ENCODE measurements at places on chromosomes 1 and 21. TPM values are rescaled to one million over a fixed set of nuclear protein-coding genes. Genes with fewer than 3 reads are reported as not detected.

Gene GCLM
- polyA plus RNA-seq = 36.1 TPM

Gene RBP7
- not detected for polyA plus RNA-seq

Gene KRTAP13-4
- polyA plus RNA-seq = not detected

Gene RASAL2
- not detected for polyA plus RNA-seq

Gene VWA5B1
- not detected for polyA plus RNA-seq

DNA sequence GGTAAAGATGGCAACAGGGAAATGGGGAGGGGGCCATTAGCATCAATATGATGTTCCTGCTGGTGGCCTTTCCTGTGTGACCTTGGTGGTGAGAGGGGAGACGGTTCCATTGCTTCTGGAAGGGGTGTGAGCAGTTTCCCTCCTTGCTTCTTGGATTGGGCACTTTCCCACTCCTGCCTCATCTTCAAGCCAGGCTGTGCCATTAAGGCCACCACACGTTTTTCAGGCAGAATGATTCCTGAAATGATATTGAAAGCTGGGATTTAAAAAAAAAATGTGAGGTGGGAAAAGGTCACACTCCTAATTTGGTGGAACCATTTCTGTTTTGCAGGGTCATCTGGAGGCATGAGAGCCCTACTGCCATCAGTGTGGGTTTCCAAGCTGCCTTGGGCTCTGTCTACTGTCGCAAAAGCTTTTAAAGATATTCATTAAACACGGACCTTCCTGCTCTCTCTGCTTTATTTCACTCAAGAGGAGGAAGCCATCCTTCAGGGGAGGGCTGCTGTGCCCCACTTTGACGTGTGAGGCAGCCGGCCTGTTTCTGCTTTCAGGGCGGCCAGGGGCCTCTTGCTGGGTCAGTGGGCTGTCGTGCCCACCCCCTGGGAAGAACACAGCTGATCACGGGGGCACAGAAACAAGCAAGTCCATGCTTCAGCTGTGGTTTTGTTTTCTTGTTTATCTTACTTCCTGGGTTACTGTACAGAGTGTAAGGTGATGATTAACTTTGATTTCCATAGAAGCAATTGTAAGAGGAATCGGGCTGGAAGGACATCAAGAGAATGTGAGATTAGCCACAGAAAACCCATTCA is 8.0 kb downstream of the RIIAD1 start:
- no peak for DNase-seq

GRCh38 chr21:16455978-16456377 is 726.2 kb downstream of the USP25 start:
- DNase-seq = no peak

- DNase-seq = no peak
Observed at GRCh38 chr21:35053356-35054096, 4.4 kb upstream of the RUNX1 start.

Gene YRDC
- 28.7 TPM for polyA plus RNA-seq

Gene CNKSR1
- polyA plus RNA-seq = not detected

Gene OR10K1
- polyA plus RNA-seq = not detected

Measured in CD8-positive, alpha-beta memory T cell (primary cell).